ENCODE measurements at places on chromosomes 7 and 10.

DNA sequence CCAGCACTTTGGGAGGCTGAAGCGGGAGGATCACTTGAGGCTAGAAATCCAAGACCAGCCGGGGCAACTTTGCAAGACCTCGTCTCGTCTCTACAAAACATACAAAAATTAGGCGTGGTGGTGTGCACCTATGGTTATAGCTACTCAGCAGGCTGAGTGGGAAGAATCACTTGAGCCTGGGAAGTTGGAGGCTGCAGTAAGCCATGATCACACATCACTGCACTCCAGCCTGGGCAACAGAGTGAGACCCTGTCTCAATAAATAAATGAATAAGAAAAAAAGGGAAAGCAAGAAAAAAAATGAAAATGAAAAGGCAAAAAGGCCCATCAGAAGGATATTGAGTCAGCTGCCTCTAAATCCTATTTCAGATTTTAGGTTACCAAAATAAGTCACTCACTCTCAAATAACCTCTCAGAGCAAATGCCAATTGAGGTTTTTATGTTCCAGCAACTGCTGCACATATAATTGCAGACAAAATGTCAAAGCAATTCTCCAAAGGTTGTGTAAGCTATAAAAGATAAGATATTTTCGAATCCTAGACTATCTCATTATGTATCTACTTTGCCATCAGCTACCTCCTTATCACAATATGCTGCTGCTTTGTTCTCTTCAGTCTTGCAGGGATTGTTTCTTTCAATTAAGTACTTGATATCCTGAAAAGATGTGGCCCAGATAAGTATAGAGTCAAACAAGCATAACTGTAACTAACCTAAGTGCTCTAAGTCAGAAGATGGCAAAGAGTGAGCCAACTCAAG, 4.7 kb downstream of the BAZ1B start:
- peaks cover 62% of the 10 kb centered on the region for H3K4me1 ChIP-seq
- peaks cover 26% of the 10 kb centered on the region for H3K36me3 ChIP-seq
- H3K27ac ChIP-seq: no peak overlapping the region
- H3K27me3 ChIP-seq: no peaks in the 10 kb centered on the region

DNA sequence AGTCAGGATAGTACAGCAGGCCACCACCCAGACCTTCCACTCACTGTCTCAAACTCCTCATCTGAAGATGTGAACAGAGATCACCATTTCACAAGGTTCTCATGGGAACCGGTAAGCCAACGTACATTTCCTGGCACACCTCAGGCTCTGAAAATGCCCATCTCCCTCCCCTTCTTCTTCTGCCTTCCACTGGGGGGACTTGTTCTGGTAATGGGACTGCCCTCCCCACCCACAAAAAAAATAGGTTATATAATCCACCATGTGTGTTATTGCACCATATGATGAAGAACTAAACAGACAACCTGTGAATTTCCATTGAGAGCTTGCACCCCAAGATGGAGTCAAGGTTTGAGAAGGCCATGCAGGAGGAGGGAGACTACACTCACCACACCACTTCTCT, 42.1 kb upstream of the IKZF1 start:
- DNase-seq: no peak
- H3K36me3 ChIP-seq: no peaks in the 10 kb centered on the region
- no peak overlapping the region for H3K27ac ChIP-seq
- no peaks in the 10 kb centered on the region for H3K4me1 ChIP-seq
- no peak overlapping the region for H3K4me3 ChIP-seq

GRCh38 chr7:91789086-91789485, 91.4 kb downstream of the MTERF1 start:
- no peak overlapping the region for H3K4me3 ChIP-seq
- no peak overlapping the region for H3K27ac ChIP-seq
- no peak for DNase-seq
- H3K27me3 ChIP-seq: peaks cover 14% of the 10 kb centered on the region
- H3K4me1 ChIP-seq: peaks cover 3% of the 10 kb centered on the region
- H3K36me3 ChIP-seq: no peaks in the 10 kb centered on the region

DNA sequence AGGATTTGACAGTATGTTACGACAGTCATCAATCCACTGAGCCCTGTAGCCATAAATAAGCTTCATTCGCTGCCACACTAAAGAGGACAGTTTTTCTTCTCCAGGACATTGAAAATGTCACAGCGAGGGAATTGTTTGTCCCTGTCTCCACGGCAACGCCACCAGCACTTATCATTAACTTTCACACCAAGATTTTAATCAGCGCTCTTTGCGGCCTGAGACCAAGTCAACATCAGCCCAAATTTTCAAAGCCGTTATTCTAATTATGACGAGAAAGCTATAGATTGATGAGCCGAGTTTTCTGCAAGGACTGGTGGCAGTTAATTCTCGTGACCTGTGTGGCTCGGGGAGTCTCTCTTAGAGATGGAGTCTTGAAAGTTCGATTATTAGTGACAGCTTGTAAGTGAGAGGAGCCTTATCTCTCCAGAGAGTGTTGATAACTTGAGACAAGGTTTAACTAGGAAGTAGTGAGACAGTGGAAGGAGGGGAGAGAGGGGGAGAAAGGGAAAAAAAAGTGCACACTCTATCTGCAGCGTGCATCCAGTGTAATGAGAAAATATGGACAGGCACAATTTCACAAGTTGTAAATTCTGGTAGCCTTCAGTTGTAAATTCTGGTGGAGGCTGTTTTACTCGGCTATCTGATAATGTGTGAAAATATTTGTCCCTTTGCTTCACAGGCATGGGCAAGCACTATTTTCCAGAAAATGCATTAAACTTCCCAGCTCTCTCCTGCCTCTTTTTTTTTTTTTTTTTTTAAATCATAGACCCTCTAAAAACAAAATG, 473.3 kb downstream of the LRMDA start:
- H3K27ac ChIP-seq: no peak overlapping the region
- no peak for DNase-seq
- peaks cover 70% of the 10 kb centered on the region for H3K27me3 ChIP-seq

GRCh38 chr10:79293841-79294581, 53.3 kb upstream of the PPIF start:
- DNase-seq: no peak
- H3K4me3 ChIP-seq: no peak overlapping the region
- H3K27ac ChIP-seq: no peak overlapping the region
- no peaks in the 10 kb centered on the region for H3K27me3 ChIP-seq
- peaks cover 33% of the 10 kb centered on the region for H3K36me3 ChIP-seq
- H3K4me1 ChIP-seq: peaks cover 11% of the 10 kb centered on the region

DNA sequence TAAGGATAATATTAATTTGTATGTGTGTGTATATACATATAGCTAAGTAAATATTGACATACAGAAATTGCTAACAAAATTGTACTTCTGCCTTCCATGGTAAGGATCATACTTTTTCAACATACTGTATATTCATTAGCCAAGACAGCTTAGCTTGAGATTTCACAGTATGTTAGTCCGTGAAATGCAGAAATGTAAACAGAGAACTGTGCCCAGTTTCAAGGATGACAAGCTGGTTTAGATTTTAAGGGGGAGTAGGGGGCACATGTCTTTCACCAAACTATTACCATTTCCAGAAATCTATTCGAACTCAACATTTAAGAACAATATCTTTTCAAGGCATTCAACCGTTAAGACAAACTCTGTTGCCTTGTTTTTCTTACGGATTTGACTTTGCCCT, 182.2 kb downstream of the SORCS1 start:
- no peaks in the 10 kb centered on the region for H3K36me3 ChIP-seq
- no peak for DNase-seq
- H3K27me3 ChIP-seq: no peaks in the 10 kb centered on the region
- no peaks in the 10 kb centered on the region for H3K4me1 ChIP-seq

DNA sequence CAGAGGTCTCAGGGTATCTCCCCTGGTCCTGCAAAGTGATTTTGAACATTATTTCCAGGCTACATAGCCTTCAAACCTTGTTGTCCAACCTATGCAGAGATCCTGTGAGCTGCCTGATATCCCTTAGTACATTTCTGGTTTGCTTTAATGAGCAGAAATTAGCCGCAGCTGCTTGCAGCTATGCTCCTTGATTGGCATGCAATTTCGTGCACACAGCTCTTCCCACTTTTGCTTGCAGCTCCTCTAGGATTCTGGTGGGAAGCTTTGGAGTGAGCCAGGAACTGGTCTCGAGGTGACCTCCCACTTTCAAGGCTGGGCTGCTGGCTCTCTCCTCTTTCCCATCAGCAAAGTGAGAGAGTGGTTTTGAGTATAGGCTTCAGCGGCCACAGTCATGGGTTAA, 45.8 kb downstream of the OAT start:
- DNase-seq: no peak
- no peak overlapping the region for H3K4me3 ChIP-seq
- no peaks in the 10 kb centered on the region for H3K4me1 ChIP-seq
- H3K27me3 ChIP-seq: peaks cover 32% of the 10 kb centered on the region
- H3K27ac ChIP-seq: no peak overlapping the region
- H3K36me3 ChIP-seq: no peaks in the 10 kb centered on the region
